ENCODE measurements at places on chromosomes 6 and 20. TPM values are rescaled to one million over a fixed set of nuclear protein-coding genes. Genes with fewer than 3 reads are reported as not detected.

The PDYN gene
- total RNA-seq = not detected

The BPIFB2 gene
- total RNA-seq = not detected

The DEFB124 gene
- not detected for total RNA-seq

The OTOR gene
- total RNA-seq = not detected

The CLPSL2 gene
- not detected for total RNA-seq

The MAK gene
- not detected for total RNA-seq

The ARFGEF3 gene
- 0.09 TPM for total RNA-seq

The SULF2 gene
- 1.9 TPM for total RNA-seq

The C20orf204 gene
- 1.6 TPM for total RNA-seq

The HLA-DQA1 gene
- not detected for total RNA-seq

The FAM184A gene
- 0.74 TPM for total RNA-seq

The SPAG4 gene
- 4.7 TPM for total RNA-seq

The EIF6 gene
- 120 TPM for total RNA-seq

The SAPCD1 gene
- 0.90 TPM for total RNA-seq

The LYRM2 gene
- 19.6 TPM for total RNA-seq

The CAGE1 gene
- total RNA-seq = 0.33 TPM

The JAG1 gene
- 39.2 TPM for total RNA-seq

The TFAP2A gene
- not detected for total RNA-seq

The CPNE5 gene
- 0.18 TPM for total RNA-seq

The OR2B6 gene
- total RNA-seq = not detected

The LAMA4 gene
- 904 TPM for total RNA-seq

The SRMS gene
- not detected for total RNA-seq

The TFAP2D gene
- not detected for total RNA-seq

The RAET1E gene
- 0.63 TPM for total RNA-seq

The CD83 gene
- 2.9 TPM for total RNA-seq

Measured in fibroblast of the aortic adventitia (primary cell).